ENCODE measurements at places on chromosomes 1 and 21.

- DNase-seq: no peak
These were observed 13.6 kb upstream of the GBP6 start for GRCh38 chr1:89350298-89350697.

- no peak for DNase-seq
These were observed 33.3 kb downstream of the EIF2D start for GRCh38 chr1:206578978-206579374.

GRCh38 chr1:198849093-198849492 is 210.3 kb downstream of the PTPRC start:
- peak; percentile 56 for DNase-seq

DNA sequence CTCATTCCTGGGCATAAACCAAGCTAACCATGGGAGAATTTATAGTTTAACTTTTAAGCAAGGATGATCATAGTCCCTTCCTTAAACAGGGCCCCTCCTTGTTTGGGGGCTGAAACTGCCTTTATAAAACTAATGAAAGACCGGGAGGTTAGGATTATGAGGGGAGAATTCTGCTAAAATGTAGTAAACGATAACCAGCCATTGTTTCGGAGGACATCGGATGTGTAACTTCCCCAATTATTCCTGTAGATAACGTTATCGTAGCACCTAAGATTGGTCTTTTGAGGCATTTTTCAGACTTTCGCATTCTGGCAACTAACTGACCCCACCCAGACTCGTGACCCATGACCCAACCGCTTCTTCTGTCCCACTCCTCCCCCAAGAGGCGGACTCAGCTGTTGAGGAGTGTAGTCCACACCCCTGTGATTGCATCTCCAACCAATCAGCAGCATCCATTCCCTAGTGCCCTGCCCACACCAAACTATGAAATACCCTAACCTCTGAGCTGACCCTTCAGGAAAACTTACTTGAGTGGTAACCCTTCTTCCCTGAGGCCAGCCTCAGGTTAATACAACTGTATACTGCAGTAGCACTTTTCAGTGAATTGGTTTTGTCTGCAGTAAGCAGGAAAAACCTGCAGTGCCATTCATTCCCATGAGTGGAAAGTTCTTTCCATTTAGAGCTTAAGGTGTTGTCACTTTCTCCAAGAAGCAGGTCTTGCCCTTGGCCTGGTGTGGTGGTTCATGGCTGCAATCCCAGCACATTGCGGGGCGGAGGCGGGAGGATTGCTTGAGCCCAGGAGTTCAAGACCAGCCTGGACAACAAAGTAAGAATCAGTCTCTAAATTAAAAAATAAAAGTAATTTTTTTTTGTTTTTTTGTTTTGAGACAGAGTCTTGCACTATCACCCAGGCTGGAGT is 823 bp upstream of the SYF2 start:
- peak; percentile 34 for DNase-seq

- DNase-seq: no peak
These were observed 262.1 kb downstream of the AKT3 start for GRCh38 chr1:243587823-243588560.

All from NCI-H1417 (cell line).